ENCODE measurements at places on chromosomes 2 and 18.

DNA sequence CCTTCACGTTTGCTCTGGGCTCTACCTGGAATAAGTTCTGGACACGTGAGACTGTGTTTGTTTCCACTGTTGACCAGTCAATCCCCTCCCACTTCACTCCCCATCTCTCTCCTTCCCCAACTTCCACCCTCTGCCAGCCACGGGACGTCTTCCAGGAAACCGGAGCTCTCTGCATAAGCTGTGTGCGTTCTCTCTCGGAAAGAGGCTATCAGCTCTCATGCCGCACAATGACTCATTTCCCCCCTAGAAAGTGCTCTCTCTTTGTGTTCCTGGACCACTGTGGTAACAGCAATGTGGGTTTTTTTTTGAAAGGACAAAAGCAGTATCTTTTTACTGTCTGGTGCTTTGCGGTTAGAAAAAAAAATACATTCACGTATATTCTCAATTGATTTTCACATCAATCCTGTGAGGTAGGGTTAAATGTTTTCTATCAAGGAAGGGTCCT is 10.2 kb downstream of the PROKR1 start:
- DNase-seq, result peak; percentile 33

GRCh38 chr18:43934322-43934721 is 657.0 kb upstream of the SYT4 start:
- DNase-seq, result no peak

- no peak for DNase-seq
Observed at GRCh38 chr18:7657937-7658336, 90.8 kb downstream of the PTPRM start.

GRCh38 chr2:176589287-176589686 is 320.0 kb downstream of the MTX2 start:
- DNase-seq, result no peak

DNA sequence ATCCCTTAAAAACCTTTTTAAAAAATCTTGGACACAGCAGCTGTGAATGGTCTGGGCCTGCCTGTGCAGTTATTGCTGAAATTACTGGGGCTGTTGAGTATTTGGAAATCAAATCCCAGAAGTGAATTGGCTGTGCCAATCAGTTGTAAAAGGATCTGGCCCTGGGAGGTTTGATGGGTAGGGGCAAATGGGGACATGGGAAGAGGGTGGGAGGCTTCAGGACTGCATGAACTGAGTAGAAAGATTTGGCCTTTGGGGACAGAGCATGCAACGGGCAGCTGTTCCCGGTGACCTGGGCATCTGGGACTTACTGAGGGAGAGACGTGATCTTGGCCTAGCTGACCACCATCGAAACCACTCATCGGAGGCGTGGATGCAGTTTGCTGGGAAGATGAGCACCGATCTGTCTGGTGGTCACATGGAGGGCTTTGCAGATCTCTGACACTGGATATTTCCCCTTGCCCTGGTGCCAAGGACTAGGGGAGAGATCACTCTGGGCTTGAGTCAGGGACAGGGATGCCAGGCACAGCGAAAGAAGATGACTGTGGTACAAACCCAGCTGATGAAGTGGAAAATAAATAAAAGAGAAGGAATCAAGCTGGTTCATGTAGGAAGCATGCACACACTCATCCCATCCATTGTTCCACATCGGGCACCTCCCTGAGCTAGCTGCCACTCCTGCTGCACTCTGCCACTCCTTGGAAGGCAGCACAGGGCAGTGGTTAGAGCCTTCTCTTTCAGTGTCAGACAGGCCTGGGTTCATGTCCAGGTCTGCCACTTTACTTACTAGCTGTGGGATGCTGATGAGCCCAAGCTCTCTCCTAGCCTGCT is 58.4 kb downstream of the SEMA4F start:
- no peak for DNase-seq

- no peak for DNase-seq
Observed at GRCh38 chr2:240916571-240917008, 10.5 kb downstream of the CROCC2 start.

DNA sequence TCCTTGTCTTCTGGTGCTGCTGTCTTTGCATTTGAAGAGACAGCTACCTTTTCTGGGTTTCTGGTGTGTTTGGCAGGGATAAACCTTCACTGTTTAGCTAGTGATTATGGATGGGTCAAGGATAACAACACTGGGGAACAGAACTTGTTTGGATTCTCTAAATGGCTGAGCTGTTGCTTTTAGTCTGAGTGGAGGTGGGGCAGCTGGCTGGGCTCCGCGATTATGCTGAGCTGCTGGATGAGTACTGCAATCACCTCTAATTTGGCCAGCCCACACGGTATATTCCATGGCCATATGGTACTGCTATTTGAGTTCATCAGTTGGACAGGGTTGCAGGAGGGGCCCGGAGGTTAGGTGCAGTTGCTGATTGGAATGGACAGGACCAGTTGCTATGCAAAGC is 361.6 kb upstream of the TFPI start:
- DNase-seq, result no peak

GRCh38 chr2:101188683-101189405 is 37.7 kb upstream of the TBC1D8 start:
- no peak for DNase-seq

GRCh38 chr2:128090945-128091725 is at the start of gene UGGT1:
UGGT1 (plus strand) TSS chr2:128091200; CDS start chr2:128091358, 158 bp downstream.
- peak; percentile 94 for DNase-seq

DNA sequence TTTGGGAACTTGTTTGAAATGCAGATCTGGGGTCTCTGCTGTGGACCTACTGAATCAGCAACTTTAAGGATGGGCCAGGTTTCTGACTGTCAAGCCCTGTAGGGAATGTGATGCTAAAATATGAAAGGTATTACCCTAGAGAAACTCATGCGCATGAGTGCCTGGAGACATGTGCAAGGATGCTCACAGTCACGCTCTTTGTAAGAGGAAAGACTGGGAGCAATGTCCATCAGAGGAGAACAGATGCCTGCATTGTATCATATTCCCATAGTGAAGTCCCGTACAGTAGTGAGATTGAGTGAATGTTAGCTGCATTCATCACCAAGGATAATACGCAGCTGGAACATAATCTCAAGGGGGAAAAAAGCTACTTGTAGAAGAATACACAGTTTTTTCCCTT is 14.1 kb downstream of the ZNF407 start:
- no peak for DNase-seq

GRCh38 chr18:63850020-63850419 is 37.5 kb upstream of the SERPINB2 start:
- DNase-seq, result no peak

GRCh38 chr2:239852272-239852671 is 172.9 kb downstream of the NDUFA10 start:
- DNase-seq, result no peak

GRCh38 chr18:54360406-54360805 is 2.7 kb downstream of the C18orf54 start:
- no peak for DNase-seq

GRCh38 chr2:16663121-16663905 is 2.3 kb downstream of the CYRIA start:
- DNase-seq, result no peak

GRCh38 chr2:13986119-13986720 is 646.3 kb upstream of the LRATD1 start:
- DNase-seq, result no peak

DNA sequence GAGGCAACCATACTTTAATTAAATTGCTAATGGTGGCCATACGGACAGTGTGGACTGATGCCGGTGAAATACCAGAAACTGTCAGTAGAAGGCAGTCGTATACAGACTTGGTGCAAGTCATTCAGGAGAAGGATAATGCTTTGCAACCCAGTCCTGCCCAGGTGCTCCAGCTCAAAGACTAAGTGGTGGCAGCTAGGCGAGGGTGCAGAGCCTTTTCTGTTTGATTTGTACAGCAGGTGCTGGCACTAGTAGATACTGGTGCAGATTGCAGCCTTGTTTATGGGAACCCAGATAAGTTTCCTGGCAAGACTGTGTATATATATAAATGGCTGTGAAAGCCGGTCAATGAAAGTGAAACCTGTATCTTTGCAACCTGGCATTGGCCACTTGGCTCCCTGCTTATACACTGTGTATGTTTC is 208.3 kb upstream of the SYT4 start:
- no peak for DNase-seq

DNA sequence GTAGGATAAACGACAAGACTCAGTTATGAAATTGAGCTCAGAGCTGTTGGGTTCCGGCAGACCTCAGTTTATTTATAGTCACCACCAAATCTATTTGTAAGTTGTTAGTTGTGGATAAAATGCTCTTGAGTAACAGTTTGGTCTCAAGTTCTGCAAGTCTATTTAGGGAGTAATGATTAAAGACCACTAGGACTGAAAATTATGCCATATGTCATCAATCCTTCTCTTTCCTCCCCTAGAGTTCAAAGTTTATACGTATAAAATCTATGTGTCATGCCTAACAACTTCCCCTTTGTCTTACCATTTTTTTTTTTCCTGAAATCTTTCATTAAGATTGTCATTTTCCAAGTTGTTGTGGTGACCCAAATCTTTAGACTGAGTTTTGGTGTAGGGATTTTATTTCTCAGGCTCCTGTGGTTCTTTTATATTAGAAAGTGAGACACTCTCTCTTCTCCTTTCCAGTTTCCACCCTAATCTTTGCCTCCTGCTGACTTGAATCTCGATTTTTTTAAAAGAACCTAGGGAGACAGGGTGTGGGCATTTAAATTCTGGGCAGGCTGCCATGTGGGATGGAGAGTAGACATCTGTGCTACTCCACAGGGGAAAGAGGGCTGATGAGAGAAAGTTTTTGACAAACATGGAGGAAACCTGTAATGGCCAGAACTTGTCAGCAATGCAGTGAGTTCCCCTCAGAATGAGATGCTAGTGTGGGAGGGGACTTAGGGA is 51.0 kb downstream of the LAMA3 start:
- DNase-seq, result no peak

DNA sequence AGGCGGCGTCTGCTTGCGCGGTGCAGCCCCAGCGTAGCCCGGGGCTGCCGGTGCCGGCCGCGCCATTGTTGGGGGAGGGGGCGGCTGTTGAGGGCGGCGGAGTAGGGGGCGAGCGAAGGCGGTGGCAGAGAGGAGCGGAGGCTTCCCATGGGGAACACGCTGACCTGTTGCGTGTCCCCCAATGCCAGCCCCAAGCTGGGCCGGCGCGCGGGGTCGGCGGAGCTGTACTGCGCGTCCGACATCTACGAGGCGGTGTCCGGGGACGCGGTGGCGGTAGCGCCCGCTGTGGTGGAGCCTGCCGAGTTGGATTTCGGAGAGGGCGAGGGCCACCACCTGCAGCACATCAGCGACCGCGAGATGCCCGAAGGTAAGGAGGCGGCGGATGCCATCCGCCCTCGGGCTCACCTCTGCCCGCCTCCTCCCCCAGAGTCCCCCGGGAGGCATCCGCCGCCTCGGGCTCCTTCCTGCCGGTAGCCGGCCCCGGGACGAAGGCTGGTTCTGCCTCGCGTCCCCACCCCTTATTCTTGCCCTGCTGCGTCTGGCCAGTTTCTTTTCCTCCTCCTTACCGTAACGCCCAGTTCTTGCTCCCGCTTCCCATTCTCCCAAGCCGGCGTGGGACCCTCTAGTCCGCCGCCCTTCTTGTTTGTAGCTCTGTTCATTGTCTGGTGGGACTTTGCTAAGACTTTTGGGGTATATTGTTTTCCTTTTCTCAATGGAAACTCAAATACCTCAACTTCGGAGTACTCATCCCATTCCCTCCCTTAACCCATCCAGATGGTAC is 500 bp downstream of the CCNYL1 start:
- DNase-seq, result no peak
